ENCODE measurements at places on chromosomes 2 and 18.

DNA sequence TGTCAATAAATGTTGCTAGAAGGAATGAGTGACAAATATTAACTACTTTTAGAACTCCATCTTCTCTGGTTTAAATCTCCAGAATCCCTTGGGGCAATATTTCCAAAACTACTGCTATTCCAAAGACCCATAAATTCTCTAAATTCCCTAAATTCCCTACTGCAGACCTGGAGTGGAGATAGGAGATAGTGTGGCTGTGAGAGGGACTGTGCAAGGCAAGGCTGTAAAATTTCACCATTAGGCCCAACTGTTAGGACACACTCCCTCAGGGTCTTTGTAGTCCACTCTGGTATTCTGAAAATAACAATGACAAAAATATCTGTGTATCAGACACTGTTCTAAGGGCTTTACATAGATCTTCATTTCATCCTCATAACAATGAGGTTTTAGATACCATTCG lies 67.9 kb downstream of the MYL12B start:
- no peak for DNase-seq

- no peak for DNase-seq
These were observed 51.4 kb upstream of the EML6 start for GRCh38 chr2:54671875-54672589.

DNA sequence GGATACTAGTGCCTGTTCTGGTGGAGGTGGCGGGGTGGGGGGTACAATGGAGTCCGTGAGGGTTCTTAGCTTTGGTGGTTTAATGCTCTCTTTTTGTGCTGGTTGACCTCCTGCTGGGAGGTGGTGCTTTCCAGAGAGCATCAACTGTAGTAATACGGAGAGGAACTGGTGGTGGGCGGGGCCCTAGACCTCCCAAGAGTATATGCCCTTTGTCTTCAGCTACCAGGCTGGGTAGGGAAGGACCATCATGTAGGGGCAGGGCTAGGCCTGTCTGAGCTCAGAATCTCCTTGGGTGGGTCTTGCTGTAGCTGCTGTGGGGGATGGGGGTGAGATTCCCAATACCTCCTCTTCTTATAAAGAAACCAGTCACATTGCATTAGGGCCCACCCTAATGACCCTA lies 27.1 kb downstream of the CAMKMT start:
- DNase-seq = no peak

DNA sequence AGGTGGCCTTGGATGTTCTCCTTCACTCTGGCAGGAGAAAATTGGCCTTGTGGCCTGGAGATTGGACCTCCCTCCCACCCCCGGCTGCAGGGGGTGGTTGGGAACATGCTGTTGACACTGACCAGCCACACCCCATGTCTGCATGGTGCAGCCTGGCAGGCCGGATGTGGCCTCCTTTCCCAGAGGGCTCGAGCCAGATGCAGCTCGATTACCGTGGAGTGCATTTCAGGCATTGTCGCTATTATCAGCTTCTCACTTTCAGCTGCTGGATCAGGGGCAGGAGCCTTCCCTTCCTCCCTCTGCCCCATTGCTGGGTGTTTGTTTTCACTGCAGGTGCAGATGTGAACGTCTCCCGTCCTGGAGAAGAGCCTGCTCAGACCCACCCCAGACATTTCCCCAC lies 211.0 kb upstream of the SIX2 start:
- DNase-seq = no peak
